ENCODE measurements at places on chromosomes 2 and 18. TPM values are rescaled to one million over a fixed set of nuclear protein-coding genes. Genes with fewer than 3 reads are reported as not detected.
A peak's percentile ranks its signal among the peaks of the same experiment; 100 is the strongest.

The RAB17 gene
- total RNA-seq, result 60.1 TPM

The SMIM21 gene
- not detected for total RNA-seq

The GKN2 gene
- total RNA-seq, result 53.3 TPM

GRCh38 chr2:105143467-105144151 lies 97.9 kb upstream of the GPR45 start:
- DNase-seq, result no peak

DNA sequence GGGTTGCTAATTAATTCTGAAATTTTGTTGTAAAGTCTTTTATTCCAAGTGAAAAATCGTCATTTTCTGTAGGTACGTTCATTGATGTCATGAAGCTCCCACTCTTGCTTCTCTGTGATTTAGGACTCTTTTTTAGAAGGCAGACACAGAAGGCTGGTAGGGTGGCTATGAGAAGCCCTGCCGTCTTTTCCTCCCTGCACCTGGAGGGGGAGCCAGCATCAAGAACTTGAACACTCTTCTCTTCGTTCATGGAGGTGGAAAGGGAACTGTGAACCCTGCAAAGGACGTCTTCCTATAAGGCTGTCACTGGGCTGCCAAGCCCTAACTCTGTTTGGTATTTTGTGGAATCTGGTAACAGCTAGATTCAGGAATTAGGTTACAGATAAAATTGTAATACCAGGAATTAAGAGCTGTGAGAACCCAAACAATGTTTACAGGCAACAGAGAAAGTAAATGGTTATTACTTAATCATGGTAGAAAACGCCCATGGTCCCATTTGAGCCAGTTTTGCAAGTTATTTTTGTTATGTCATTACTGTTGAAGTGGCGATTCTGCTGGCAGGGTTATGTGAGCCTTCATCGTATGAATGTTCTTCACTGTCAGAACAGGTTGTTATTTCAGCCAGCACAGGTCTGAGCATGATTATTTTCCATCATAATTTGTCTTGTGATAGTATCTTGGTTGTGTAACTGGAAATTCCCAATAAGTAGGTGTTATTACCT lies 112.2 kb downstream of the OSBPL6 start:
- DNase-seq, result peak; percentile 64

- no peak for DNase-seq
Observed at GRCh38 chr2:15940661-15941480, 521 bp downstream of the MYCN start.

- no peak for DNase-seq
Observed at GRCh38 chr2:217798743-217799562, 203.8 kb downstream of the TNS1 start.

DNA sequence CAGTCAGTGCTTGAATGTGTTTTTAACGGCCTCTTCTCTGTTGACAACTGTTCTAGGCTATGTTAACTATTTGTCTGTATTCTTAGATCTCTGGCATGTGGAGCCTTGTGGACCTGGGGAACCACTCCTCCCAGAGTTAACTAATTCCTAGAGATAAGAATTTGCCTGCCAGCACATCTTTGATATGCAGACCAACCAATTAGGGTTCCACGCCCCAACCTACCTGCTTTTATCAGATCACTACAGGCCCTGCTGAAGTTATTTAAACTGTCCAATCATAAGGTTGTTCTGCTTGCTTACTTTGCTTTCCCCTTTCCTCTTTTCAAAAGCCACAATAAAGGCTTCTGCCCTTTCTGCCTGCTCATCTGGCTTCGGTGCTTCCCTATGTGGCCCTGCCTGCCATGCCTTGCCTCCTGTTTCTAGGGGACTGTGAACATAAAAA lies 8.5 kb upstream of the CYBRD1 start:
- DNase-seq, result no peak

DNA sequence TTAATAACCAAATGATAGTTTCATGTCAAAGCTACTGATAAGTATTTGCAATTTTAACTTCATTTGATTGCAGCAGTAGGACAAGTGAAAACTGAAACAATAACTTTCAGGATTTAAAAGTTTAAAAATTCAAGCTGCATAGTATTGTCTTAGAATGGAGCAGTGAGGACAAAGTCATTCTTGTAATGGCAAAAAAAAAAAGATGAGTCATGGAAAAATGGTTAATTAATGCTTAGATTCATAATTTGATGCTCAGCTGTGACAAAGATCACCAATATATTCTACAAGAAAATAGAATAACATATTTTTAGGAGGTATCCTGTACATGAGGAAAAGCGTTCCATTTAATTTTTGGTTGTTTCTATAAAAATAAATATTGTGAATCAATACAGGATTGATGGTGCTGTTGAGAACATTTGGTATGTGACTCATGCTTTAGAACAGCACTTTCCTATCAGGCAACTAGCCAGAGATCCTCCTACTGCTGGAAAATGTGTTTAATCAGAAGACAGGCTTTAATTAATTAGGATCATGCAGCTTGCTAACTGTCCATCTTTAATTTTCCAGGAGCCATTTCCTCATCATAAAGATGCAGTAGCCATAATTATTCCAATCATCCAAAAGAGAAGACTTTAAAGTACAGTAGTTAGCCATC lies 239.0 kb upstream of the MMADHC start:
- no peak for DNase-seq

DNA sequence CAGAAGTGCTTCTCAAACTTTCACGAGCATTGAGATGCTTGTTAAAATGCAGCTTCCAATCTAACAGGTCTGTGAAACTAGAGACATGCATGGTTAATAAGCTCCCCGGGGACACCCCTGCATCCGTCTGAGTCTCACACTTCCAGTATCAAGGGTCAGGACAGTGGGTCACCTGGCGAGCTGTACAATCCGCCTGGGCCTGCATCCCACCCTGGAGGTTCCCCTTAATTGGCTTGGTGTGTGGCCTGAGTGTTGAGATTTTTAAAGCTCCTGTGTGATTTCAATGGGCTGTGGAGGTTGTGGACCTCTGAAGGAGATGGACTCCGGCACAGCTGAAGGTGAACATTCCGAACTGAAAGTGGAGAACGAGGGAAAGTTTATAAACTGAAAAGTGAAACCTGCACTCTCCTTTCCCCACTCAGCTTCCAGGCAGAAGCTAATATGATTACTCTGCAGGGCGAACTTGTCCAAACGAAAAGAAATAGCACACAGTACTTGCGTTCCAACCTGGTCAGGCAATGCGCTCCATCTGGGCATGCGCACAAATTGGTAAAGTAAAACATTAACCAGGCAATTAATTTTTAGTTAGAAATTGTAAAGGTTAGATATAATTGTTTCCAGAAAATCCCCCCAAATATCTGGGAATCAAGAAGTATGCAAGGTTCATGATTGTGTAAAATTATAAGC lies 191.7 kb upstream of the ALKAL2 start:
- DNase-seq, result no peak

DNA sequence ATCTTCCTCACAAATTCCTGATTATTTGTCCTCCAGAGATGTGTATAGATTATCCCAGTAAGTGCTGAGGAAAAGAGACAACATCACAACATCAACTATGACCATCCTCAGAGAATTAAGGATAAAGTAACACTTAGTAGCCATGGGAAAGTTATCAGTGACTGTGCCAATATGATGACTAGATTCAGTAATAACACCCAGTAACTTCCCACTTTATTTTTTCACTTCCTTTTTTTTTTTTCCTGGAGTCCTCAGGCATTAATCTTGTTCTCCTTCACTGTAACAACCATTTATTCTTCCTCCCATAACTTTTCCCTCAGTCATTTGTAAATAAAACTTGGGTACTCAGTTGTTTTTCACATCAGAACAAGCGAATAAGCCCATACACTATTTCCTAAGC lies 16.7 kb upstream of the PID1 start:
- DNase-seq, result no peak

- no peak for DNase-seq
Observed at GRCh38 chr2:234880551-234881211, 71.1 kb upstream of the SH3BP4 start.

DNA sequence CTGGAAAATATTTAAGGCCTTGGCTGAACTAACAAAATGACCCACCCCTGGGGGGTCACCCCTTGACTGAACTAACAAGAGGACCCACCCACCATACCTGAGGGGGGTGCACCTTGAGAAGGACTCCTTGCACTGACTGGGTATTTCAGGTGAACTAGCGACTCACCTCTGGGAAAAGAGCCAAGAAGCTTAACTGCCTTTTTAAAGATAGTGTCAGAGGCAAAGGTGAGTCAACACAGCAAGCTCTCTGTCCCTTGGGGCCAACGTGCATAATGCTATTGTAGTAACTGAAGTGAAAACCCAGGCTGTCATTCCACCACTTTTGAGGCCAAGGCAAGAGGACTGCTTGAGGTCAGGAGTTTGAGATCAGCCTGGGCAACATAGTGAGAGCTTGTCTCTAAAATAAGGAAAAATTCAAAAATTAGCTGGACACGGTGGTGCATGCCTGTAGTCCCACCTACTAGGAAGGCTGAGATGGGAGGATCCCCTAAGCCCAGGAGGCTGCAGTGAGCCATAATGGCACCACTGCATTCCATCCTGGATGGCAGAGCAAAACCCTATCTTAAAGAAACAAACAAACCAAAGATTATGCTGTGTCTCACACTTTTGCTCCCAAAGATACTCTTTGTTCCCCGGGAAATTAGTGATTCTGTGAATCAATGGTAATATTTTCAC lies 36.4 kb upstream of the ZCCHC2 start:
- no peak for DNase-seq

DNA sequence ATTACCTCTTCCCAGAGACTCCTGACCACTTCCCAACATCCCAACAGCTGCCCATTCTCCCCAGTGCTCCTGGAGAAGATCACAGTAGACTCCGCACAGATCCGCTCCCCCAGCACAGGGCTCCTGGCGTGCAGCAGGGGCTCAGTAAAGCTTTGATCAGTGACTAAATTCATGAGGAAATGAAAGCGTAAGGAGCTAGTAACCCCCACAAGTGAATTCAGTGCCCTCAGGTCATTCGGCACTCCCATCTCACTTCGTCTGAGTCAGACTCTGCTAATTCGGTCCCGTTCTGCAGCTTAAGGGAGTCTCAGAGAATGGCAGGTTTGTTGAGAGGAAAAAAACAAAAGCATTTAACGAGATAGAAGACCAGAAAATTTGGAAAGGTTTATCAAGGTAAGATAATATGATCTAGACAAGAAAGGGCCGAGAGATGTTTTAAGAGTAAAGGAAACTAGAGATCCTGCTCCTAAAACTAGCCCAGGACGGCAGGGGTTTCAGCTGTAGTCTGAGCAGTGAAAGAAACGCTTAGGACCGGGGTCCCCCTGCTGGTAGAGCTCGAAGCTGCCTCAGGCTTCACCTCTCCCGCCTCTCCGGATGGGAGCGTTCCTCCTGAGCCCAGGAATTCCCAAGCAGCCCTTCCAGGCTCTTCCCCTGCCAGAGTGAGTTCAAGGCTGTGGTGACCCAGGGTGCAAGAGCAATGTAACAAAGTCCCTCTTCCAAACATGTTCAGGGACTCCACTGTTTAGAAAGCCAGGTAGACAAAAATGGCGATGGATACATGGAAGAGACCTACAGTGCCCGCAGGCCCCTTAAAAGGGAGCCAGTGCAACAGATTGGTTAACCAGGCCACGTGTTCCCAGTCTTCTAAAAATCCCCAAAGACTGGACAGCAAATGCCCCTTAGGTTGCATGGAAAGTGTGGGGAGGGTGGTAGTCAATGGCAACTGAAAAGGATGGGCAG lies 127.3 kb downstream of the DNER start:
- peak; percentile 82 for DNase-seq

DNA sequence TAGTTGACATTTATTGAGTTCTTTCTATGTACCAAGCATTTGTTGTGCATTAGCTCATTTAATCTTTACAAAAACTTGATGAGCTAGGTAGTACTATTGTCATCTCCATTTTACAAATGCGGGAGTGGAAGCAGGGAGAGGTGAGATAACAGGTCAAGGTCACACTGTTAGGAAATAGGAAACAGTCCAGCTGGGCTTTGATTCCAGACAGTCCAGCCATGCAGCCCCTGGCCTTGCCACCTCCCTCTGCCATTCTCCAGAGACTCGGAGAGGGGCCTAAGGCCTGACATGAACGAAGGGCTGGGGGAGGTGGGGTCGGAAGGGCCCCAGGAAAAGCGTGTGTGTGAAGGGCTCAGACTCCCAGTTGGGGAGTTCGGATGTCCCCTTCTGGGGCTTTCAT lies 55.6 kb downstream of the ODC1 start:
- DNase-seq, result no peak

DNA sequence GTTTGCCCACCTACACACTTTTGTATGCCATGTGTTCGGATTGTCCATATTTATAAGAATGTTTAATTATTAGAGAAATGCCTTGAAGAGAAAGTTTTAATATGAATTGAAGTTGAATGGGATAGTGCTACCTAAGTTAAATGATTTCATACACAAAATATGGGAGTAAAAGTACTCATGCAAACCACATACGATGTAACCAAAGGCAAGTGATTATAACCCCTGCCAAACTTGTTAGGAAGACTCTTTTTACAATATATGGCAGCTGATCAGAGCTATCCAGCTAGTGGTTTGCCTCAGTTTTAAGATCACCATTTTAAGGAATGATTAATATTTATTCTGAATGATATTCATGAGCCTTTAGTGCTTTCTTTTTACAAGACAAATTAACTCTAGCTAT lies 106.7 kb downstream of the MYO1B start:
- DNase-seq, result no peak

Data from lower lobe of right lung (tissue), 2 donors.